Stimulated activated naive CD4-positive, alpha-beta T cell (primary cell): ENCODE measurements at places on chromosomes 5 and 9.

DNA sequence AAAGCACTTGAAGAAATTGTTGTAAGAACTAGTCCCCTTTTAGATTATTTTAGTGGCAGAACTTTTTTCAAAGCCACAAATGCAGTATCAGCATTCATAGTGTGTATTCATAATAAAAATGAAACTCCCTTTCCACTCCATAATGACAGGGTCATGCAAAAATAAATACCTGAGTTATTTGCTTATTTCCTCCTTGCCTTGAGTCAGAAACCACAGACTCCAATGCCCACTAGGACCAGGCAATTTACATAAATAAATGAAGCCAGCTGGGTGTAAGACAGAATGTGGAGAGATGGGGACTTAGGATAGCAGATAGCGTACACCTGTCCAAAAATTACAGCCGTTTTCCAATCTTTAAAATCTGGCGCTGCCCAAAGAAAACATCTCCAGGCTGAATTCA lies 417.8 kb downstream of the TMEM161B start:
- no peak for DNase-seq

GRCh38 chr9:124257844-124258606 lies at the start of gene NEK6:
Gene NEK6, plus strand, starts transcription at chr9:124257949. Its CDS starts 44,016 bp downstream, at chr9:124301965.
- DNase-seq = no peak

DNA sequence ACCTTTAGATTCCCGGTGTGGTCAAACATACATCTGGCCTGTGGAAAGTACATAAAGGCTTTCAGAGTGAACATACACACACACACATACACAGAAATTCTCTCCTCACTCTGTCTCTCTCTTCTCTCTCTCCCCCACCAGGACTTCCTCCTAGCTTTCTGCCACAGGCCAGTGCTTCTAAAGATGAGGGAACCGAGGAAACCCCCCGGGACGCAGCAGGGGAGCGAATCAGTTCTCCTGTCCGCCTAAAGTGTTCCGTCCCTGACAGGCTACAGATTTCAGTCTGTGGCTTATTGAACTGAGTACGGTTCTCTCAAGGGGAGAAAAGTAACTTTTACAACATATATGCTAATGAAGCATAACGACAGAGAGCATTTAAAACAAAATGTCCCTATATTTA lies 75.8 kb downstream of the MED27 start:
- DNase-seq = no peak

- no peak for DNase-seq
Observed at GRCh38 chr5:38807570-38808483, 38.0 kb upstream of the OSMR start.

DNA sequence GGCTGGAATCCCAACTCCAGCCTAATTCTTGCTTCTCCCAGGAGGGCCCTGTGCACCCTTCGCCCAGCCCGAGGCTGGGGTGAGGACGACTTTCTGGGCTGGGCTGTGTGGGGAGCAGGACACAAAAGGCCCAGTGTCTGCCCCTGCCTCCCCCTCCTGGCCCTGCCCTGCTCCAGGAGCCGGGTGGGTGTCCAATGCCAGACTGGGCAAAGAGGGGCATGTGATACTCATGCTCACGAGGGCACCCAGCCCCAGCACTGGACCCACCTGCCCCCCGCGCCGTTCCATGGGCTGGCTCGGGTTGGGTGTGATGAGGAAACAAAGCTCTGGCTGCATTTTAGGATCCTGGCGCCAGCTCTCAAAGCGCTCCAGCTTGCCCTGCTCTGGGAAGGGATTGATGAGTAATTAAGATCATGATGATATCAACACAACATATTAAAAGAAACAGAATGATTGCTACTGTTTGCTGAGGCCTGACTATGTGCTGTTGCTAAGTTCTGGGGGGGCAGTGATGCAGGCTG lies 30.7 kb downstream of the LHX2 start:
- DNase-seq = no peak

- DNase-seq = no peak
Observed at GRCh38 chr9:107933516-107933915, 443.9 kb upstream of the KLF4 start.

GRCh38 chr9:34335376-34335775 lies 6.0 kb downstream of the NUDT2 start:
- no peak for DNase-seq
